ENCODE measurements at places on chromosomes 5 and 9. TPM values are rescaled to one million over a fixed set of nuclear protein-coding genes. Genes with fewer than 3 reads are reported as not detected.

Gene SURF4
- total RNA-seq = 242 TPM

Gene ANKRD31
- 0.36 TPM for total RNA-seq

DNA sequence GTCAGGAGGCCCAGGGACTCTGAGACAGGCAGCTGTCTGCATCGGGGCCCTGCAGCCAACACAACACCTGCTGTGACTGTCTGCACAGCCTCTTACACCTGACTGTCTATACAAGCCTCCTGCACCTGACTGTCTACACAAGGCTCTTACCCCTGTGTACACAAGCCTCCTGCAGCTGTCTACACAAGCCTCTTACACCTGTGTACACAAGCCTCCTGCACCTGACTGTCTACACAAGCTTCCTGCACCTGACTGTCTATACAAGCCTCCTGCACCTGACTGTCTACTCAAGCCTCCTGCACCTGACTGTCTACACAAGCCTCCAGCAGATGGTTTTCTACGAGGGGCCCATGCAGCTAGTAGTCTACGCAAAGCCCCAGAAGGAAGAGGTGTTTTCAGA, 18.6 kb downstream of the IRX2 start:
- peaks cover under 1% of the 10 kb centered on the region for H3K27me3 ChIP-seq
- H3K27ac ChIP-seq = no peak overlapping the region
- no peaks in the 10 kb centered on the region for H3K4me1 ChIP-seq
- no peak for DNase-seq
- H3K4me3 ChIP-seq = no peak overlapping the region
- no peaks in the 10 kb centered on the region for H3K36me3 ChIP-seq

DNA sequence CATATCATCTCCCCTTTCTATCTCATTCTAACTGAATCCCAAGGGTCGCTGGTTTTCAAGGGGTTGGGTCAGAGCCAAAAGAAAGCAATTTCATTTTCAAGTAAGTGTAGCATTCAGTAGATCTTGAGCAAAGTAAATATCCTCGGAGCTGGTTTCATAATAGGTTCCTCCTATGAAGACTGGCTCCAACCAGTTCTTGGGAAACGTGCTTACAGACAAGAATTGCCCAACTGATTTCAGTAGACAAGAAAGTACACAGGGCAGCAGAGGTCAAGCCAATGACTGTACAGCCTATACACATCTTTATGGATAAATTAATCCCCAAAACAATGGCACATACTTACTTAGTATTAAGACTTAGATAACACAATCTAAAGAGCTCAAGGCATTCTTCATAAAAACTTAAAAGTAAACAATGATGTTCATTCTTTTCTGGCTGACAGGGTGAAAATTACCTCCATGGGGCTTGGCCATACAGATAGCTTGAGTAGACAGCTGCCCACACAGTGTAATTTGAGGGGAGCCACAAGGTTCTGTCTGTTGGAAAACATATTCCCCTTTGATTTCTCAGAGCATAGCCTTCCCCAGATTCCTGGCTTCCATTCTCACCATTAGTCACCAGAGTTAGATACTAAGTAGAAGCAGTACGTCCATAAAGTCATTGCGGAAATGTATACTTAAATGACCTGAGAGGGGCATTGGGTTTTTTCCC, 163.9 kb downstream of the ARRDC3 start:
- H3K4me3 ChIP-seq = no peak overlapping the region
- H3K27me3 ChIP-seq = peaks cover 13% of the 10 kb centered on the region
- no peak overlapping the region for H3K27ac ChIP-seq

DNA sequence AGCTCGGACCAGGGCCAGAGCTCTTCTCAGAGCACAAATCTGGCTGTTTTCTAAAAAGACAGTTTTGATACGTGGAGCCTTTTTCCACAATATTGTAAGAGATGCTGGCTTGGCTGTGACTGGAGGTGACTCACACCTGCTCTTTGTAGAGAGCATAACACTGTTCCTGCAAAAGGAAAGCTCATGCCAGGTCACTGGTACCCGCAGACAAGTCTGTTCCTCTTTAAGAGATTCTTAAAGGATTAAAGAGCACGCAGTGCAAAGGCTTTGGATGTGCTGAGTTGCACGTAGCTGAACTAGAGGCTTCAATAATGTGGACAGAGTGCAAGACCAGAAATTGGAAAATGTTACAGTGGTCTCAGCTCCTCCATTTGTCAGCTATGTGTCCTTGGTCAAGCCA, 19.0 kb downstream of the ACTL7B start:
- H3K4me1 ChIP-seq = peaks cover 9% of the 10 kb centered on the region
- no peak overlapping the region for H3K4me3 ChIP-seq
- H3K27me3 ChIP-seq = no peaks in the 10 kb centered on the region

DNA sequence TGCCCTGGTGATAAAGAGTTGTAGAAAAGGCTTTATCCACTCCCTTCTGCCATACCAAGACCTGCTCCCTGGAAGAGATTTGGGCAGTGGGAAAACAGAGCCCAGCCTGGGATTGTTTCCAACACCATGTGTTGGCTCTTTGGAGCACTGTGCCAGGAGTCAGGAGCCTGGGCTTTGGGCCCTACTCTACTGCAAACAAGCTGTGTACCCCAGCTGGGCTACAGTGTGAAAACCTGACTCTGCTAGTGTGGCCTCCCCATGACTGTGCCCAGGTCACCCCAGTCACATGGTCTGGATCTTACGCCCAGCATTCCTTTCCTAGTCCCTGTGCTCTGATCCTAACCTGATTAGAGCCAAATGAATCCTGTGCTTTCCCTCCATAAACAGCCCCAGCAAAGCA, 39.3 kb upstream of the SHB start:
- H3K27ac ChIP-seq = no peak overlapping the region
- peaks cover 2% of the 10 kb centered on the region for H3K27me3 ChIP-seq
- no peaks in the 10 kb centered on the region for H3K36me3 ChIP-seq
- no peak for DNase-seq
- H3K4me3 ChIP-seq = no peak overlapping the region

DNA sequence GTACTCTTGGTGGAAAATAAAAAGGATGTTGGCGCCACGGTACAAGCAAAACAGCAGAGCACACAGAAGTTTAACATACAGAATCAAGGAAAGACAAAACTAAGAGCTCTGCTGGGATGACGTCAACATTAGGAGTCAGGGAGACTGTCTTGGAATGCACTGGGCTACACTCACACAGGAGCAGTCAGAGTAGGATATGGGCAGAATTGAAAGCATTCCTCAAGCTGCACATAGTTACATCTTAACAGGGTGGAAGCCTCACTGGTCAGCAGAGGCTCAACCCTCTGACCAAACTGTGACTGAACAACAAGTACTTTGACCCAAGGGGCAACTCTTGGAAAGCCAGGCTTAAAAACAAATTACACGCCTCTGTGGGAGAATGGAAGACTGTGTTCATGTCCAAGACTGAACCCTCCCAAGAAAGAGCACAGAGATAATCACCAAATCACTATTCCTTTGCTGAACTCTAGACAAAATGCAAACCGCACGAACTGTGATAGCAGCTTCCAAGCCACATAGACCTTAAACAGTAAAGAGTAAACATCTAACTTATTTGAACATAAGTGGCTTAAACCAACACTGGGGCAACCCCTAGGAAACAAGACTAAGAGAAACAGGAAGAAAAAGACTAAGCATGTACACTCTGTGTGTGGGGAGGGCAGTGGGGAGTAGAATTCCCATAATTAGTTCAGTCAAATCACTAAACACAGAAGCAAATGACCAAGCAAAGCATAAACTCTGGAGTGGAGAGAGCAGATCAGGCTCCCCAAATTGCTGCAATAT, 772.7 kb downstream of the PRELID2 start:
- no peaks in the 10 kb centered on the region for H3K27me3 ChIP-seq
- no peak overlapping the region for H3K27ac ChIP-seq
- H3K4me3 ChIP-seq = no peak overlapping the region
- H3K4me1 ChIP-seq = no peaks in the 10 kb centered on the region
- H3K36me3 ChIP-seq = no peaks in the 10 kb centered on the region
- no peak for DNase-seq

Gene POU4F3
- not detected for total RNA-seq

DNA sequence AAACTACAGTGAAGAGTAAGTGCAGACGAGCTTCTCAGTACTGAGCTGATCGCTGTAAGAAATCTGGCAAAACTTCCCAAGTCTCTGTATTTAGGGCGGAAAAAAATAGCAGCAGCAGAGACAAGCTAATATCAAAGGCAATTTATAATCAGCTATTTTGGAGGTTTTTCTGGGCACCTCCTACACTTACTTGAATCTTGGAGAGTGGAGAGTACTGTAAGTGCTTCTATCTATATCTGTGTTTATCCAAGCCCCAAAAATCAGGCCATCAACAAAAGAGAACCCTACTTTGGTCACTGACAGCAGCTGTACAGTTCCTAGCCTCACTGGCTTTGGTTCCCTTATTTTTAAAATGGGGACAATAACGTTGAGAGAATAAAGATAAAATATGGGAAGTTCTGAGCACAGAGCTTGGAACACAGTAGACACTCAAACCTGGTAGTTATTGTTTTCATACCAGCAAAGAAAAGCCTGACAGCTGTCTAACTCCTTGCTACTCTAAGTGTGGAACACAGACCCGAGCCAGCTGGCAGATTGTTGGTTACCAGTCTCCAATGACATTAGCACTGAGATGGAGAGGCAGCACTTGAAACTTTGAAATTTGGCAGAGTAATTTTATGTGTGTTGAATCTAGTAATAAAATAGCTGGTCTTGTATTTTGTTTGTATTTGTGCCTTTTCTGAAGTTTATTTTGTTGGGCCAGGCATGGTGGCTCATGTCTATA, 96.0 kb upstream of the SLC28A3 start:
- no peak overlapping the region for H3K4me3 ChIP-seq
- no peaks in the 10 kb centered on the region for H3K4me1 ChIP-seq
- DNase-seq = no peak
- no peaks in the 10 kb centered on the region for H3K36me3 ChIP-seq
- peaks cover 3% of the 10 kb centered on the region for H3K27me3 ChIP-seq
- H3K27ac ChIP-seq = no peak overlapping the region

Gene TERT
- 12.5 TPM for total RNA-seq

Gene PLAC8L1
- 0.37 TPM for total RNA-seq

Gene PDCD1LG2
- total RNA-seq = 1.4 TPM

GRCh38 chr9:34737677-34738260, 27.8 kb upstream of the CCL21 start:
- peaks cover 1% of the 10 kb centered on the region for H3K27me3 ChIP-seq
- H3K27ac ChIP-seq = no peak overlapping the region
- H3K4me1 ChIP-seq = no peaks in the 10 kb centered on the region
- H3K4me3 ChIP-seq = no peak overlapping the region
- DNase-seq = no peak
- no peaks in the 10 kb centered on the region for H3K36me3 ChIP-seq

Gene EIF4E1B
- total RNA-seq = not detected

Gene IFNA13
- total RNA-seq = not detected

Gene NR2F1
- not detected for total RNA-seq

DNA sequence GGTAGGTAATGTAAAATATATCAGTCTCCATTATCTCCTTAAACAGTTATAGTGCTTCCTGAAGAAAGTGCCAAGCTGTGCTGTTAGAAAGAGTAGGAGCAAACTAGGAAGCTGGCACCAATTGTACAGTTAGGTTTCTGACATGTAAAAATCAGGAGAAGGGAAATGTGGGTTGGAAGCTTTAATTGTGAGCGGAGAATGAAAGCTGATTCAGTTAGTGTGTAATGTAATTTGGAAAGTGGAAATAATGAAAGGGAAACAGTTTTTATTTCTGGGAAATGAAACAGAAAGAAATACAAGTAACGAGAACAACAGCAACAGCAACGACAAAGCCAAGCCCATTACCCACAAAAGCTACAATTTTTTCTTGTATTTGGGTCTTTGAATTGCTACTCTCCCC, 48.8 kb upstream of the JAK2 start:
- no peaks in the 10 kb centered on the region for H3K27me3 ChIP-seq
- H3K4me3 ChIP-seq = peak overlapping the region; percentile 64
- peaks cover 55% of the 10 kb centered on the region for H3K4me1 ChIP-seq
- peak overlapping the region; percentile 83 for H3K27ac ChIP-seq
- H3K36me3 ChIP-seq = peaks cover 4% of the 10 kb centered on the region

Gene TSLP
- total RNA-seq = 0.47 TPM

DNA sequence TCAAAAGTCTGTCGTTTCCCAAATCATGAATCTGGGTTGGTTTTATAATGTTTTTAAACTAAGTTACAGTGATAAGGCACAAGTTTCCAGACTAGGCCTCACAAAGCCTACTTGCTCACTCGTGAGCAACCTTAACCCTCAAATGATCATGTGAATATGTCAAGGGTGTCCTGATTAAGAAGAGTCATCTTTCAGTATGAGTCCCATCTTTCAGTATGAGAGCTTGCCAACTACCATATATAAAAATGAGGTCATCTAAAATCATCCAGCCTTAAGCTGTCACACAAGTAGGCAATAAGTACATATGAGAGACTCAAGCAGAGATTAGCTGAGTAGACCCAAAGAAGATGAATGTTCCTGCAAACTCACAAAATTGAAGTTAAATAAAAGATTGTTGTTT, 668.4 kb upstream of the FAM174A start:
- H3K36me3 ChIP-seq = no peaks in the 10 kb centered on the region
- no peak for DNase-seq
- H3K4me1 ChIP-seq = no peaks in the 10 kb centered on the region
- no peaks in the 10 kb centered on the region for H3K27me3 ChIP-seq

DNA sequence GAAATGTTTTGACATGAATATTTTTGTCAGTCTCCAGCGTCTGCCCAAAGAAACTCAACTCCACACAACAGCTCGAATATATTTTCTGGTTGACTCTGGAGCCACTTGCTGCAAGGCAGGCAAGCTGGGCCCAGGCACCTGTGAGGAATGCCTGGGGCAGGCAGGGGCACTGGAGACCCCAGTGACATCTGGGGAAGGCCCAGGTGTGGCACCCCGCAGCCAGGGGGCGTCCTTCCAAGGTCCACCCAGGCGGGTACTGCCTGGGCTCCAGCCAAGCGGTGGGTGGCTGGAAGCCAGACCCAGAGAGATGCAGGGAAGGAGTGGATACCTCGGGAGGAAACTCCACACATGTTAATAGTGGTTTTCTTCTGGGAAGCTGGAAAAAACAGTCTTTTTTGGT, 125.9 kb downstream of the PHF2 start:
- no peaks in the 10 kb centered on the region for H3K4me1 ChIP-seq
- no peaks in the 10 kb centered on the region for H3K27me3 ChIP-seq
- no peak for DNase-seq
- H3K27ac ChIP-seq = no peak overlapping the region
- H3K4me3 ChIP-seq = no peak overlapping the region
- no peaks in the 10 kb centered on the region for H3K36me3 ChIP-seq

Gene BAAT
- 0.08 TPM for total RNA-seq

Gene INSL6
- not detected for total RNA-seq

Measured in activated T-helper 1 cell treated with anti-CD3 and anti-CD28 coated beads, Interleukin-12 subunit alpha, Interleukin-12 subunit beta, Interleukin-2, Interleukin-4 antibody, amounts not matched to agents 30 ng/mL and 10 ng/mL and 1 ng/mL, durations not matched to agents 14 hours and 24 hours and 36 hours (primary cell).